ENCODE measurements at places on chromosomes 2 and 18. TPM values are rescaled to one million over a fixed set of nuclear protein-coding genes. Genes with fewer than 3 reads are reported as not detected.

The CD207 gene
- total RNA-seq = not detected

The KLHL14 gene
- not detected for total RNA-seq

The GALR1 gene
- not detected for total RNA-seq

The TMEM200C gene
- total RNA-seq = not detected

The ANKRD23 gene
- total RNA-seq = 6.8 TPM

DNA sequence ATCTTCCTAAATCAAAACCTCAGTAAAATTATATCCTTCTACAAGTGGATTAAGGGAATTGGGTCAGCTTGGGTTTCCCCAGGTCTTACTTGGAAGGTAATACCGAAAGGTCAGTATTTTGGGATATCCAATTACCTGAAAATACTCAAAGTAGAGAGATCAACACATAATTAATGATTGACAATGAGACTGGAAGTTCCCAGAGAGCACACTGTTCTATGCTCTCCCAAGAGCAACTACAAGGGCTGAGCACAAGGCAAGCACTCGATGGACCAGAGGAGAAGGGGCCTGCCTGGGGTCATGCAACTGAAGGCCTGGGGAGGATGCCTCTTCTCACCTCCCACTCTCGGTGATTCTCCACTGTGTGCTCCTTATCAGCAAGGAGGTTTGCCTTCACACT lies 159.2 kb upstream of the ACAA2 start:
- ATAC-seq = no peak

DNA sequence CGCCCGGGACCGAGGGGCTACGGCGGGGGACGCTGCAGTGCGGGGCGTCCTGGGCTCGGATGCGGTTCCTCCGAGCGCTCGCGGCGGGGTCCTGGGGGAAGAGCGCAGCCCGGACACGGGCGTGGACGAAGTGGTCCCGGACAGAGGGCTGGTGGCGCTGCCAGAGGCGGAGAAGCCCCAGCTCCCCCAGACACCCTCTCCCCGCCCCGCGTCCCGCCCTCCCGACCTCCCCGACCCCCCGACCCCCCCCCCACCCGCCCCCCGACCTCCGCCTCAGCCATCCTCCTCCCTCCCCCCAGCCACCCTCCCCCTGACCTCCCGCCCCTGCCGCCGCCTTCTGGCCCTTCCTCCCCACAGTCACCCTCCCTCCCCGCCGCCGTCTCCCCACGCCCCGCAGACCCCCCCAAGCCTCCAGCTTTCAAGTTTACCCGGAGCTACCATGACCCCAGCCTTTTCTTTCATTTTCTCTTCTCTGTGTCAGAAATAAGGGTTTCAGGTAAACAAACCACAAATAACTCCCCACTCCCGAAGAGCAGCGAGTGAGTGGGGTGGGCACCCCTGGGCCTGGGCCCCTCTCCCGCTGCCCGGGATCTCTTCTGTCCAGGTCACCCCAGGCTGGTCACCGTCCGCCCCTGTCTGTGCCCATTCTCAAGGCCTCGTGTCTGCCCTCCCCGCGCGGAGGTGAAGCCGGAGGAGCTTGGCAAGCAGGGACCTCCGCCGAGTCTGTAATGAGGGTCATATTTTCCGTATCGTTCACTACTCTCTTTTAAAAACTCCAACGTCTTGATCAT lies 5.1 kb downstream of the NFATC1 start:
- no peak for ATAC-seq

DNA sequence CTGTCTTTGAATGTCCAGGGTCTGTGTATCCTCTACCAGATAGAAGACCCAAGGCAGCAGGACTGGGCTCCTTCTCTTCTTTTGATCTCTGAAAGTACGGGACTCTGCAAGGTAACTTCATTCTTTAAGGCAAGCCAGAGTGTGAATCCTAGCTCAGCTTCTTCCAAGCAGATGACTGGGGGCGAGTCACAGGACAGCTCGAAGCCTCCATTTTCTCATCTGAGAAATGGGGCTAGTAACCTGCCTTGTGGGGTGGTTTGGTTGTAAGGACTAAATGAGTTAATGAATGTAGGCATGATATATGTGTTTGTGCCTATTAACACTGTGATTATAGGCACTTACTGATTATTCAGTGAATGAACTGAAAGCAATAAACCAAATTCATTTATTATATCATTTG lies 46.7 kb downstream of the DGKD start:
- peak; percentile 58 for ATAC-seq

DNA sequence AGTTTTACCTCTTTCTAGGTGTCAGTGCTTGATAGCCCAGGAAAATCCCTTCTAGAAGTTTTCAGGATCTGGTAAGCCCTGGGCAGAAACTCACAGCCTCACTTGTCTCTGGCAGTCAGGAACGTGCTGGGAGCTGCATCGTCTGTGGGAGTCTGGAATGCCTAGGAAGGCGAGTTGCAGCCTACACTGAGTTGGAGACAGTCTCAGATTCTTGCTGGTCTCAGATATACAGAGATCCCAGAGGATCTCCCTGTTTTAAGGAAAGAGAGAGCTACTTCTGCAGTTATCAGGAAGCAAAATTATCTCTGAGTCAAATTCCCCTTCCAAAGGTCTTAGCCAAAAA lies 104.4 kb upstream of the CDC42EP3 start:
- ATAC-seq = no peak

DNA sequence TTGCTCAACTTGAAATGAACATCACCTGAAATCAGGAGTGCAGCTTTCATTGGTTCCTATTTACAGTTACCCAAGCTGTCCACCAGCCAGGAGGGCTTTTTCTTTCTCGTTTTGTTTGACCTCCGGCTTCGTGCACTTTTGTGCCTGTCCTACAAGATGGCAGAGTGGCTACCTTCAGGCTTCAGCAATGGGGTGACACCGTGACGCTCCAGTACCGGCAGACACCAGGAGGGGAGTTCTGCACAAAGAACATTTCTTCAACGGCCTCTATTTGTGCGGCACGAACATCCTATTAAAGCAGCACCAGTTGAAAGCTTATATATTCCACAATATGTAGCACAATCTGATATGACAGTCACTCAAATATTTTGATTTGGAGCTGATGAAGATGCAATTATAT lies 18.3 kb downstream of the RNASEH1 start:
- no peak for ATAC-seq

- peak; percentile 14 for ATAC-seq
These were observed 583 bp downstream of the HIBCH start for GRCh38 chr2:190318931-190319554.

GRCh38 chr18:55100817-55101457 lies 141.7 kb upstream of the CCDC68 start:
- ATAC-seq = no peak

DNA sequence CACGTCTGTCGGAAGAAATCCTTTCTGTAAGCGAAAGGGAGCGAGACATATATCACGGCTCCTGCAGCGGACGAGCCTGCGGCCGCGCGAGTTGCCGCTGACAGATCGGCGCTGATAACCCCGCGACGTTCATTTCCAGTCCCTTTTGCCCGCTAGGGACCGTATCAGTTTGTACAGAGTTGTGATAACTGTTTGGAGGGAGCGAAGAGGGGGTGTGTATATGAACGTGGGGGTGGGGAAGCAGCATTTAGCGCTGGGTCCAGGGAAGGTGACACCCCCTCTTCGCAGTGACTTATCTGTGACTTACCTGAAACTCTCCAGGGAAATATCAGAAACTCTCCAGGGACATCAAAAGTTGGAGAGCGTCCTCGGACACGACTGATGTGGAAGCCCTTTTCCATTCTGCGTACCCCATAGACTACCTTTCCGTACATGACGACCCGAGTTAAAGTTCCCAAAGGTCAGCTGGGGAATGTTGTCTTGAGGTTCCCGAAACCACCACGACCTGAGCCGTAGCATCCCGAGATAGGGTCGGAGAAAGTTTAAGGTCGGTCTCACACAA lies 948 bp upstream of the GATA6 start:
- ATAC-seq = no peak

- no peak for ATAC-seq
These were observed 154.8 kb downstream of the RNF152 start for GRCh38 chr18:61738042-61738441.

DNA sequence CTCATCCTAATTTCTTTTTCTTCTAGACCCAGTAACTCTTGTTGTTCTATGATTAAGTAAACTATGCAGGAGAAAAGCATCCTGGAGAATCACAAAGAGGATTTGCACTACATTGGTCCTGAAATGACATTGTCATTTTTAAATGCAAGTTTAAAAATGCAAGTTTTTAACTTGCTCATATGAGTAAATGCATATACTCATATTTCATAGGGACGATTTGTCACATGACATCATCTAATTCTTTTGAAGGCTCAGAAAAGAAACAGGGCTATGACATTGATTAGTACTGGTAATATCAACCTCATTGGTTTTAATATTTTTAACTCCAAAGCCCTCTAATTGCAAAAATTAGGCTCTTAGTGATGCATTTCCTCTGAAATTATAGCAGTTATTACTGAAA lies 324.4 kb downstream of the LRRTM1 start:
- no peak for ATAC-seq

DNA sequence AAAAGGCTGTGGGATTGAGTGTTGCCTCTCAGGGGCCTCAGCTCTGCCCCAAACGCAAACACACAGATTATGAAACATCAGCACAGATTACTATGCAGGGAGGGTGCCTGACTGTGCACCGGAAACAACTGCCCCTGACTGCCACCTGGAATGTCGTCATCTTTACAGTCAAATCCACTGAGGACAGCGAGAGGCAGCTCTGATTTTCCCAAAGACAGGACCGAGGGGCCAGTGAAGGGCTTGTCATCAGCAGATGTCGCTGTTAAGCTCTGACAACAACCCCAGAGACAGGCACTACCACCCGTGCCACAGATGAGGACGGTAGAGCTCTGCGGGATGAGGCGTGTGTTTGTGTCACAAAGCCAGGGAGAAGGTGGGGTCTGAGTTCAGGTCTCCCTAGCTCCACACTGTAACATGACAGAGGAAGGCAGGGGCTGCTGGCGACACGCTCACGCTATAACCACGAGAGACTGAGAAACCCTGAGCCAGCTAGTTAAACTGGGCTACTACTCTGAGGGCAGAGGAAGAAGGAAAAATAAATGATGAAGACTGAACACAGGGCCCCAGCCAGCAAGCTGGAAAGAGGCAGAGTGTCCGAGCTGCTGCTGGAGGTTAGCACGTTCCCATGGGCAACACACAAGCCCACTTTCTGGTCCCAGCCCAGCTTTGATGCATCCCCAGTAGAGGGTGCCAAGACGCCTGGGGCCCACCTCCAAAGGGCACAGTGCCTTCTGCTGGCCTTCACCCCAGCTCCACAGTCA lies 47.0 kb downstream of the PARD6G start:
- no peak for ATAC-seq

DNA sequence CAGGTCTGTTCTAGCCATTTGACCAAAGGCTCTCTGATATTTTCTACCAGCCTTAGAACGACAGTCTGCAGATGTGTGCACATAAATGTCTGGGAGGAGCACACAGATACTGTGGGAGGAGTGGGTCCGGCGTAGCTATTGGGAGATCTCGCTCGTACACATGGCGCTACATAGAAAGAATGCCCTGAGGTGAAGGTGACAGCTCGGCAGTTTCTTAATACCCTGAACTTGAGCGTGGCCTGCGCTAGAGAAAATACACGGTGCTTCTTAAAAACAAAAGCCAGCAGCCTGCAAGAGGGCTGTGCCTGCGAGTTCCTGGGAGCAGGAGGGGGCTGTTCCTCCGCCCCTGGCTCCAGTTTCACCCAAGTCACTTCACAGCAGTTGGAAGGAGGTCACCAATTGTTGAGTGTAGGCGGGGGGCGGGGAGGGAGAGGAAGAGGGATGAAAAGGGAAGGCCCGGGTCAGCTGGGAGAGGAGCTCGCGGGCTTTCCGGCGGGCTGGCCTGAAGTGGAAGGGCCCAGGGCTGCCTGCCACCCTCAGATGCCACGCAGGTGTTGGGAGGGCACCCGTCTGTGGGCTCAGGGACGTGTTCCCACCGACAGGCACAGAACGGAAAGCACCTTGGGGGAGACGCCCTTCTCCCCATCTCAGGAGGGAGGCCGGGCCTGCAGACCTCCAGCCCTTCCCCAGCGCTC lies 124.7 kb upstream of the ZNF516 start:
- ATAC-seq = peak; percentile 7

DNA sequence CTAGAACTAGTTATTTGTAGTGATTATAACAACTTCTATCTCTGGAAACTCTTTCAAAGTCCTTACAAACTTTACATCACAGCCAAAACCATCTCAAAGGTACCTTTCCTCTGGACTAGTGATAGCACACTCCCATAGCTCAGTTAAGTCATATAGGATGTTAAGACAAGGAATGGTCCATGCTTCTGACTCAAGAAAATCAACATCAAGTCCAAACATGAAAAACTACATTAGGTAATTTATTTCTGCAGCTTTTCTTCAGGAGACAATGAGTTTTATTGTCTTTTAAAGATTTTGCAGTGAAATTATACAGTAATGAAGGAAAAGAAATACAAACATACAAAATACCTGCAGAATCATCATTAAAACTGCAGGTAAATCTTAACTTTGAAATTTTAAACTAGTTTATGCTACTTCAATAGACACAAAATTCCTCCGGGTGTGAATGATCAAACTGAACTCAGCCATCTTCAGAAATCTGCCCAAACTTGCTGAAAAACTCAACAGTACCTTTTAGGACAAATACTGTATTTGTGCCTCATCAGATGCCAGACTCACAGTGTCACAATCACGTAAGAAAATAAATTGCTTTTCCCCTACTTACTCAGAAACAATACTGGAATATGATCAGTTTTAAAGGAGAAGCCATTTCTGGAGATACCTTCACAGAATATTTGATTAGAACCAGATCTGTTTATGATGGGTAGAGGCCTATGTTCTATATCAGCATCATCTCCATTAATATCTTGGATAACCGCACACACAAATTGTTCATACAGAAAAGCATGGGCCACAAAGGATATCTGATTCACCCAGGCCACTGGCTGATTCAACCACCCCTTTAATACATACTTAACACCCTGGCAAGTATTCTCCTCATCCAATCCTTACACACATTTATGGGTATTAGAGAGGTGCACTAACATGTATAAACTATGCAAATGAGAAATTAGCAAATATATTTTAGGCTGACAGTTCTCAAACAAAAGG lies 2.6 kb downstream of the TMEM131 start:
- no peak for ATAC-seq

- peak; percentile 76 for ATAC-seq
These were observed 40.4 kb downstream of the TMEM18 start for GRCh38 chr2:636641-637405.

GRCh38 chr2:226711606-226712296 lies 87.9 kb downstream of the IRS1 start:
- ATAC-seq = no peak
